ENCODE measurements at places on chromosomes 1 and 21. TPM values are rescaled to one million over a fixed set of nuclear protein-coding genes. Genes with fewer than 3 reads are reported as not detected.

Gene HNRNPCL1
- not detected for total RNA-seq

Gene TDRKH
- total RNA-seq, result 14.9 TPM

Gene GBP4
- 3.6 TPM for total RNA-seq

Gene LIPI
- total RNA-seq, result not detected

Gene CD34
- 18.7 TPM for total RNA-seq

Gene B3GALT2
- not detected for total RNA-seq

Gene RIPPLY3
- total RNA-seq, result not detected

Gene PTPRF
- total RNA-seq, result 139 TPM

Gene GON4L
- total RNA-seq, result 48.1 TPM

Gene NIBAN1
- 12.2 TPM for total RNA-seq

Gene AVPR1B
- not detected for total RNA-seq

Gene LINGO4
- not detected for total RNA-seq

Gene TCHH
- total RNA-seq, result under 0.01 TPM

Gene PDC
- not detected for total RNA-seq

Gene KRTAP11-1
- not detected for total RNA-seq

Gene RGL1
- 48.9 TPM for total RNA-seq

Gene CTSE
- total RNA-seq, result 0.36 TPM

Gene U2AF1
- total RNA-seq, result 68.1 TPM

Gene ASAP3
- 9.7 TPM for total RNA-seq

Gene CFHR3
- total RNA-seq, result not detected

Gene GRIK1
- not detected for total RNA-seq

Gene SEMA4A
- total RNA-seq, result 1.0 TPM

Gene MYBPH
- not detected for total RNA-seq

Gene NECTIN4
- total RNA-seq, result 0.40 TPM

Gene MRAP
- total RNA-seq, result not detected

Gene TMPRSS15
- not detected for total RNA-seq

Gene KIF17
- 0.13 TPM for total RNA-seq

Gene DISC1
- total RNA-seq, result 20.3 TPM

Gene CYP4A11
- not detected for total RNA-seq

Gene IL22RA1
- total RNA-seq, result not detected

Gene GBP2
- total RNA-seq, result 38.4 TPM

Gene CD1E
- total RNA-seq, result not detected

Gene VWA5B1
- total RNA-seq, result not detected

Gene KIAA1614
- total RNA-seq, result 0.66 TPM

Gene EFNA1
- 30.5 TPM for total RNA-seq

Gene ACOT11
- 4.1 TPM for total RNA-seq

Gene LCE1B
- 0.22 TPM for total RNA-seq

Measured in thoracic aorta endothelial cell (primary cell).